ENCODE measurements at places on chromosomes 6 and 20.

DNA sequence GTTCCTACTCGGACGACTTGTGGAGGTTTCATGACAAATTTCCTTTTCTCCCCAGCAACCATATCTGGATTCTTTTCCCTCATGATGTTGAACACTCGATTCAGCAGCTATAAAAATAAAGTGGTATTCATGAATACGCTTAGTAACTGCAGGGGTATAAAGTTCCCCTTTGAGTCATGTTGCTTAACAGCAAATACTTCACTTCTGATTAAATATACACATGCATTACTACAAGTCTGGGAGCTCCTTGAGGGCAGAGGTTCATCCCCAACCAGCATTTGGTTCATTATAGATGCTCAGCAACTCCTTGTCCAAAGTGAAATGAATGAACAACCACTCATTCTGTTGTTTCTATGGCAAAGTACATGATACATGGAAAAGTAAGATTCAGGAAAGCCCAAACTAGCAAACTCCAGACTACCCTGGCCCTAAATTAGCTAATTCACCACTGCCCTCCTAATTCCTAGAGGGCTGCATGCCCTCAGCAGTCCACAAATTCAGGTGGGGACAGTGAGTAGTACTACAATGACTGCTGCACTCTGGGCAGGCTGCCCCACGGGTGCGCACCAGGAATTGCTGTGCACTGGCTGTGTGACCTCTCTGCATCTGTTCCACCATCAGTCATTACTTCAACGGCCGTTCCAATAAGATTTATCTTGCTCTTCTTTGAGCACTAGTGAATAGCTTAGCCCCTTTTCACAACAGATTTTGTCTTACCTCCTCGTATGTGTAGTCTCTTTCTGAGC, 15.2 kb downstream of the EIF2S2 start:
- DNase-seq: no peak

GRCh38 chr6:38542031-38542430, 97.7 kb downstream of the BTBD9 start:
- DNase-seq: no peak

DNA sequence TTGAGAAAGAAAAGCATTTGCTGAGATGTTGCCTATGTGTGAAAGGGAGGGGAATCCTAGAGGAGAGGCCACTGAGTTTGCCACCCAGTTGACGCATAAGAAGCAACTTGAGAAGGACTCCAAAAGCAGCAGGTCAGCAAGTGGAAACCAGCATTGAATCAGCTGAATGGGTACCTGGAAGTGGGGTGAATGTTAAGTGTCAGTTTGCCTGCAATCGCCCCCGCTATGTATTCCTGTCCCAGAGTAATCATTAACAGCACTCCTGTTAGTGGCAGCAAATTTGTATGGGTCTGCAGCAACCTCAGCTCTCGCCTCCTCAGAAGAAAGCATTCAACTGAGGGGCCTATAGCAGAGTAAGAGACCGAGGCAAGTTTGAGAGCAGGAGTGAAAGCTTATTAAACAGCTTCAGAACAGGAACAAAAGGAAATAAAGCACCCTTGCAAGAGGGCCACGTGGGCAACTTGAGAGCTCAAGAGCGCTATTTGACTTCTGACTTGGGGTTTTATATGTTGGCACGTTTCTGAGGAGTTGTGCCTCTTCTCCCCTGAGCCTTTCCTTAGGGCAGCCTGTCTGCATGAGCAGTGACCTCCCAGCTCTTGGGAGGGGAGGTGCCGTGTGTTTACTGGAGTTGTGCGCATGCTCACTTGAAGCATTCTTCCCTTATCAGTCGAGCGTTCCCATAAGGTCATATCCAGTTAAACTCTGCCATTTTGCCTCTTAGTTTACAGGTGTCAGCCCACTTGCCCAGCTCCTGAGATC, 122.6 kb upstream of the PHACTR1 start:
- DNase-seq: no peak

GRCh38 chr6:126535138-126535537, 195.2 kb downstream of the CENPW start:
- DNase-seq: no peak

- no peak for DNase-seq
Measured at GRCh38 chr6:136337606-136338005, 48.0 kb upstream of the BCLAF1 start.

Measured in SW 1271 (cell line).